ENCODE measurements at places on chromosomes 1 and 21. TPM values are rescaled to one million over a fixed set of nuclear protein-coding genes. Genes with fewer than 3 reads are reported as not detected.

Gene HS2ST1
- 14.3 TPM for total RNA-seq

Gene DVL1
- 74.8 TPM for total RNA-seq

Gene AMY1A
- not detected for total RNA-seq

Gene LCE3D
- not detected for total RNA-seq

Gene DNASE2B
- not detected for total RNA-seq

Gene DNALI1
- 5.3 TPM for total RNA-seq

Gene PTCH2
- 0.32 TPM for total RNA-seq

Gene LCE6A
- total RNA-seq, result not detected

Gene TNFRSF14
- total RNA-seq, result 38.6 TPM
